ENCODE measurements at places on chromosomes 5 and 9.

DNA sequence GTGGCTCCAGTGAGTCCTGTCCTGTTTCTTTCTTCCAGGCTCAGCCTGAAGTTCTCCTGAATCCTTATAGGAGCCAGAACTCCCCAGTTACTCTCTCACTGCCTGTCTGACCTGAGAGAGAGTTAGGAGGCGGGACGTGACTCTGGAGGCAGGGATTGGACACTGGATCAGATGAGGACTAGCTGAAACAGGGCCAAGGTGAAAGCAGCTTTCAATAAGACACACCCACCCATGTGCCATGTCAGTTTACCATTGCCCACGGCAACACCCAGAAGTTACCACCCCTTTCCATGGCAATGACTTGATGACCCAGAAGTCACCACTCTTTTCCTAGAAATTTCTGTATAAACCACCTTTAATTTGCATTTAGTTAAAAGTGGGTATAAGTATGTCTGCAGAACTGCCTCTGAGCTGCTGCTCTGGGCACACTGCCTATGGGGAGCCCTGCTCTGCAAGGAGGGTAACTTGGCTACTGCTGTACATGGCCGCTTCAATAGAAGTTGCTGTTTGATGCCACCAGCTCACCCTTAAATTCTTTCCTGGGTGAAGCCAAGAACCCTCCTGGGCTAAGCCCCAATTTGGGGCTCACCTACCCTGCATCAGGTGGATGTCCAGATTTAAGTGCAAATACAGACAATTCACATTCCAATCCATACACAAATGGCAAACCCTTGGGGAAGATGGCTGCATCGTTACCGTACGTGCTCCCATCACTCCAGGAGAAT is 13.7 kb downstream of the FCN2 start:
- DNase-seq = no peak

DNA sequence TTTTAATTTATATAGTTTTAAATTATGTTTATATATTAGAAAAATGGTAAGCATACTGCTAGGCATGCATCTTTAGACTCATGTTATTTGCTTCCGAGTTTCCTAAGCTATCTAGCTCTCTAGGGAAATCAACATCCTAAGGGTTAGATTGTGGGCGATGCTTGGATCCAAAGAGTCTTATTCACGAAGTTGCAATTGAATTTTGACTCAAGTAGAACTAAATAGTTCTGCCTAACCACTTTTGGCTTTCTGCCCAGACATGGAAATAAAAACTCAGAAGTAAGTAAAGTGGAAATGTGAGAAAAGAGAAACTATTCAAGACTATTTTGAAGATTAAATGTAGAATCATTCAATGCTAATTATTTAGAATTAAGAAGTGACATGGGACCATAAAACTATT is 440.4 kb downstream of the CDH18 start:
- no peak for DNase-seq

GRCh38 chr5:100026606-100027005 is 508.6 kb upstream of the FAM174A start:
- no peak for DNase-seq

GRCh38 chr5:68299575-68299974 is 84.0 kb downstream of the PIK3R1 start:
- no peak for DNase-seq

DNA sequence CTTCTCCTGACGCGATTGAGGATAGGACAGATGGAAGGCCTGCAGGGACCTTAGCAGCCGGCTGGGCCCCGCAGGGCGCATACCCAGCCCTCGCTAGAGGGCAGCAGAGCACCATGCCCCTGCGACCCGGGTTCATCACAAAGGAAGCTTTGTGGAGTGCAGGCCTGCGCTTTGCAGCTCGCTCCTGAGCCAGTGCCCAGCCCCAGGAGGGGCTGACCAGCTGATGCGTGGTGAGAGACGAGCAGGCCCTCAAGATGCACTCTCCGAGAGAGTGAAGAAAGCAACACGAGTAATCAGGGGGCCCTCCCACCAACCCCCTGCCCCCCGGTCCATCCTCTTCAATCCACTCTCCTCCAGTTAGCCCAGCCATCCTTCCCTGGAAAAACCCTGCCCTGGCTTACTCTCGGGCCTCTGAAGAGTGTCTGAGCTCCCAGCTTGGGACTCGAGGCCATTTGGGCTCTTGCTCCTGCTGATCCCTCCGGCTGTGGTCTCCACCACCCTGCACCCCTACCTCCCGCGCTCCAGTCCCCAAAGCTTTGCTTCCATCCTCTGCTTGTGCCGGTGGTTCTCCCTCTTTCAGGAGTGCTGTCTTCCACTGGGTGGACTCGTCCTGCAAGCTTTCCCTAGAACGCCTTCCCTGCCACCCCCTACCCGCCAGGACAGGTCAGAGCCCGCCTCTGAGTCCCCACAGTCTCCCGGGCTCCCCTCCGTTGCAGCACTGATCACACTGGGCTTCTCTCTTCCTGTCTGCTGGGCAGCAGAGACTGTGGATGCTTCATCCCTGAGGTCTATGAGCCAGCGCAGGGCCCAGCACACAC is 9.1 kb upstream of the KIF12 start:
- peak; percentile 43 for DNase-seq

- DNase-seq = peak; percentile 57
Measured at GRCh38 chr9:71485326-71485725, 283.0 kb downstream of the CEMIP2 start.

DNA sequence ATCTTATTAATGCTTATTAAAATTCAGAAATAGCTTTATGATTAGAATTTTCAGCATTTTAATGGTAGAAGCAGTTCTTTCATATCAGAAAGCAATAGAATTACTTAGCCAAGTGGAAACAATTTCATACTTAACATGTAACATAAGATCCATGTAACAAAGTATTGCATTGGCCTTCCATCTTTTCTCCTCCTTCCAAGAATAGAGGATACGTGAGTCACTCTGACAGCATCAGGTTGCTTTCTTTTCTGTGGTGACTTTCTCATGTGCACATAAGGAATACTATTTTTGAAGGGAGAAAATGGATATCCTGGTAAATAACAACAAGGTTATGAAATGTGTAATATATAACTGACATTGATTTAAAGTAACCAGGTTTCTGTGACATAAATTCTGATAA is 272.2 kb downstream of the ANXA1 start:
- DNase-seq = no peak

DNA sequence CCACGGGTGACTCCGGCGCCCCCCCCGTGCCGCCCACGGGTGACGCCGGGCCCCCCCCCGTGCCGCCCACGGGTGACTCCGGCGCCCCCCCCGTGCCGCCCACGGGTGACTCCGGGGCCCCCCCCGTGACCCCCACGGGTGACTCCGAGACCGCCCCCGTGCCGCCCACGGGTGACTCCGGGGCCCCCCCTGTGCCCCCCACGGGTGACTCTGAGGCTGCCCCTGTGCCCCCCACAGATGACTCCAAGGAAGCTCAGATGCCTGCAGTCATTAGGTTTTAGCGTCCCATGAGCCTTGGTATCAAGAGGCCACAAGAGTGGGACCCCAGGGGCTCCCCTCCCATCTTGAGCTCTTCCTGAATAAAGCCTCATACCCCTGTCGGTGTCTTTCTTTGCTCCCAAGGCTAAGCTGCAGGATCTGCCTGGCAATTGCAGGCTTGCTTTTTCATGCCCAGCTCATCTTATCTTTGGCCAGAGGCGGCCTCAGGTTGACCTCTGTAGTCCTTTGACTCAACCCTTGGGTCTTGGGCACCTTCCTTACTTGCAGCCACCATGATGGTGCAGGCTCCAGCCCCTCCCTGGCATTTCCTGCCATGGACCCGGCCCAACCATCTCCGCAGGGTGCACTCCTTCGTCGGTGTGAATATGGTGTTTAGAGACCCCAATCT is 9.8 kb downstream of the CEL start:
- no peak for DNase-seq

GRCh38 chr9:129142138-129142935 is 31.1 kb downstream of the PTPA start:
- DNase-seq = peak; percentile 23

GRCh38 chr5:141734501-141735229 is 52.6 kb upstream of the ARAP3 start:
- DNase-seq = peak; percentile 46

DNA sequence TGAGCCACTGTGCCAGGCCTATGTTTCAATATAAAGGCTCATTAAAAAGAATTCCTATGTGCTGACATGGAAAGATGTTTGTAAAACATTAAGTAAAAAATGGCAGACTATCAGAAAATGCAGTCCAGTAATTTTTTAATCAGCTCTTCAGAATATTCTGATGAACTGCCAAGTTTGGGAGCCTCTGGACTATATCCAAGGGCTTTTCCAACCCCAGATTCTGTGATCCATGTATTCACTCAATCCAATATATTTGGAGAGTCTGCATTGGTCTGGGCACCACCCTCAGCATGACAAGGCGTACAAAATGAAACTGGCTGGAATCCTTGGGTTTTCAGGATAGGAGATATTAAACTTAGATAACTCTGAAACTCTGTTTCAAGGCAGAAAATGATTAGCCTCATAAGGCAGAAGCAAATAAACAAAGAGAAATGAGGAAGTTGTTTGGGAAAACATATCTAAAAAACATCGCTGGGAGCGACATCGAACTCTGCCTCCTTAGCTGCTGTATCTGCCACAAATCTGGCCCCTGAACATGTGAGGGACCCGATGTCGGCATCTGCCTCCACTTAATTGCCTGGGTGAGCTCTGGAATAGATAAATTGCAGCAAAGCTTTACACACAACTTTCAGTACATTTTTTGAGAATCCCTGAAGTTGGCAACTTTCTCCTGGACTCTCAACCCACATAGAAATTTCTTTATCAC is 14.4 kb downstream of the PDE6A start:
- DNase-seq = no peak

DNA sequence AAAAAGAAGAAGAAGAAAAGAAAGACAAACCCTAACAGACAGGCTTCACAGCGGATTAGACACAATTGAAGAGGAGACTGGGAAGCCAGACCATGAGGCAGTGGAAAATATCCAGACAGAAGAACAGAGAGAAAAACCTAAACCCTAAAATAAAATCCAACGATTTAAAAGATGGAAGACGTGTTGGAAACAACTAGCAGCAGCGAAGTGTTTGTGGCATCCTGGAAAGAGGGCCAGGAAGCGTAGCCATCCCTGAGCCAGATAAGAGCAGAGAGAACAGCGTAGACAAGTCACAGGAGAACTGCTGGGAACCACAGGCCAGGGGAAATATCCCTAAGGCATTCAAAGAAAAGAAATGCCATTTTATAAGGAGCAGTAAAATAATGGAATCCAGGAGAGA is 39.7 kb upstream of the NKD2 start:
- no peak for DNase-seq

- no peak for DNase-seq
Measured at GRCh38 chr5:72353046-72353445, 32.9 kb downstream of the PTCD2 start.

GRCh38 chr9:129868872-129869486 is 33.7 kb downstream of the USP20 start:
- DNase-seq = no peak

GRCh38 chr5:135398160-135398854 is 724 bp downstream of the MACROH2A1 start:
- peak; percentile 15 for DNase-seq

- DNase-seq = no peak
Measured at GRCh38 chr9:134623258-134624066, 18.1 kb upstream of the COL5A1 start.

DNA sequence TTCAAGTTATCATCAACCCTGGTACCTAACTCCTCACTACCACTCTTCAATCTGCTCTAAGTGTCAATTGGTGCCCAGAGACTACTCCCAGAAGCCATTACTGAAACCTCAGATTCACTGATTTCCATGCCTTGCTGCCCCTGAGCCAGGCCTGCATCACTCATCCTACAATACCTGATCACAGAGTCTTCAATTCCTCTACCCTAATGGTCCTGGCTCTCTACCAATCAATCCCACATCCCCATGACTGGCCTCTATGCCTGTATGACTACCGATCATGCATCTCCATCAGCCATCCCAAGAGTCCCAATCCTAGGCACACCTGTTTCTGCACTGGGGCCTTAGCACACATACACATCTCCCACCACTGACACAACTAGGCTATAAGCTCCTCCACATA is 2.5 kb downstream of the ZNF484 start:
- no peak for DNase-seq

DNA sequence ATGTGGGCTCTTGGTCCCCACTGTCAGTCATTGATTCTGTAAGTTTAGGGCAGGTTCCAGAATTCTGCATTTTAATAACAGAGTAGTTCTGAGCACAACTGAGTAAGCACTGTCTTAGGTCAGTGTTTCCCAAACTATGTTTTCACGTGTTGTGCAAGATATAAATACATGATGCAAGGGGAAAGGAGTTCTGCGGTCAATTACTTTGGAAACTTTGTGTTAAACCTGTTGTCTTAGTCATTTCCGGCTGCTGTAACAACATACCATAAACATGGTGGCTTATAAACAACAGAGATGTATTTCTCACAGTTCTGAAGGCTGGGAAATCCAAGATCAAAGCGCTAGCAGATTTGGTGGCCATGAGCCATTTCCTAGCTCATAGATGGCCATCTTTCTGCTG is 69.8 kb downstream of the EQTN start:
- no peak for DNase-seq

- DNase-seq = no peak
Measured at GRCh38 chr9:137006116-137007003, 10.0 kb upstream of the CLIC3 start.

GRCh38 chr5:67315082-67315989 is 118.7 kb upstream of the CD180 start:
- DNase-seq = peak; percentile 55

- no peak for DNase-seq
Measured at GRCh38 chr9:89777544-89777943, 172.7 kb downstream of the GADD45G start.

GRCh38 chr5:102819634-102820033 is 64.5 kb downstream of the PAM start:
- no peak for DNase-seq

DNA sequence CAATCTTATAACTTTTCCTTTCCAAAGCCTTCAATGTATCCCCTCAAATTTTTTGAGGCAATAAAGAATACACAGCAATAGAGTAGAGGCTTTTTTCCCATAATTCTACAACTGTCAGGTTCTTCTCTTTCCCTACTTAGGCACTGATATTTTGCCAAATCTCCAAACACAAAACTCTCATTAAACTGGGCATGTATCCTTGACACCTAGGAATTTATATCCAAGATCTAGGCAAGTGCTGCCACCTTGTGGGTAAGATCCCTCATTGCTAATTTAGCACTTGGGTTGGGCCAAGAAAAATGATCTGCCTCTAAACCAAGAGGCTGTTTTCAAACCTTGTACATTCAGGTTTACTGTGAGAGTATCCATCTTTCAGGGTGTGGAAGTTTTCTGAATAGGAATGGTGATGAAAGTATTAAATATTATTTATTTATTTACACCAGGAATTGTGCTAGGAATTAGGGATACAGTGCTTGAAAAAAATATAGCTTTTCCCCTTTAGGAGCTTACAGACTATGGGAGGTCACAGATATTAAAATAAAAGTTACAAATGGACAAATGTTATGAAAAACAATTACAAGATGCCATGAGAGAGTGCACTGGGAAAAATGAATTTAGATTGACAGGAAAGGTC is 17.6 kb downstream of the TSTD2 start:
- peak; percentile 37 for DNase-seq

DNA sequence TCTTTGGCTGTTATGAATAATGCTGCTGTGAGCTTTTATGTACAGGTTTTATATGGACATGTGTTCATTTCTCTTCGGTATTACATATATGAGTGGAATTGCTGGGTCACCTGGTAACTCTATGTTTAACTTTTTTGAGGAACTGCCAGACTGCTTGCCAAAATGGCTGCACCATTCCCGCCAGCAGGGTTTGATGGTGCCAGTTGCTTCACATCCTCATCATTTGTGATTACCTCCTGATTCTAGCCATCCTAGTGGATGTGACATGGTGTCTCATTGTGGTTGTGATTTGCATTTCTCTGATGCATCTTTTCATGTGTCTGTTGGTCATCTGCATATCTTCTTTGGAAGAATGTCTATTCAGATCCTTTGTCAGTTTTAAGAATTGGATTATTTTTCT is 10.7 kb downstream of the NANS start:
- DNase-seq = no peak

Measured in Caki2 (cell line).